Activated naive CD4-positive, alpha-beta T cell (primary cell): ENCODE measurements at places on chromosomes 6 and 20.

- DNase-seq = no peak
Observed at GRCh38 chr6:151975795-151976194, 168.3 kb downstream of the ESR1 start.

DNA sequence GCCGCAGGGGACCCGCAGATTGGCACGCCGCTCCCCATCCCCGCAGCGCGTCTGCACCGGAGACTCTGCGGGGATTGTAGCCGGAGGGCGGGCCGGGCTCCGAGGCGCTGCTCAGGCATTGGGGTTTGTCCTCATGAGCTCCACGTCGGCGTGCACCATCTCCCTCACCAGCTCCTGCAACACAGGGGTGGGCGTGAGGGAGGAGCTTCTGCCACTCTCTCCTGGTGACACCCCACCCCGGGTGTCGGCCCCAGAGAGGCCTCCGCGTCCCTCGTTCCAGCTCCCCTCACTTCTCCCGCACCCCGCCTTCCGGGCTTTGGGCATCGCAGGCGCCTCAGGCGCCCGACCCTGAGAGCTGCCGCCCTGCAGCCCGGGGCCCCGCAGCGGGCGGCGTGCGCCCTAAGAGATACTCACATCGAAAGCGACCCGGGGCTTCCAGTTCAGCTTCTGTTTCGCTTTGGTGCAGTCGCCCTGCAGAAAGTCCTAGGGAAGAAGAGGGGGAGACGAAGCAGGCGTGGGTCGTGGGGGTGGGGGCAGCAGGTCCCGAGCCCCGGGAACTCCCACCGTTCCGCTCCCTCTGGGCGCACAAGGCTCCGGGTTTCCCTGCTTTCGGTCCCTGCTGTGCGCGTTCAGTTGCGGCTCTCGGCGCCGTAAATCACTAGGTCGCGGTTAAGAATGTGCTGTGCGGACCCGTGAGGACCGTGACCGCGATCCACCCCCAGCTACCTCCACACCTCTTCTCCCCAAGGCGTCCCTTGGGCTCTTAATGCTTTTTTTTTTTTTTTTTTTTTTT lies 14.5 kb downstream of the FOXC1 start:
- DNase-seq = no peak

DNA sequence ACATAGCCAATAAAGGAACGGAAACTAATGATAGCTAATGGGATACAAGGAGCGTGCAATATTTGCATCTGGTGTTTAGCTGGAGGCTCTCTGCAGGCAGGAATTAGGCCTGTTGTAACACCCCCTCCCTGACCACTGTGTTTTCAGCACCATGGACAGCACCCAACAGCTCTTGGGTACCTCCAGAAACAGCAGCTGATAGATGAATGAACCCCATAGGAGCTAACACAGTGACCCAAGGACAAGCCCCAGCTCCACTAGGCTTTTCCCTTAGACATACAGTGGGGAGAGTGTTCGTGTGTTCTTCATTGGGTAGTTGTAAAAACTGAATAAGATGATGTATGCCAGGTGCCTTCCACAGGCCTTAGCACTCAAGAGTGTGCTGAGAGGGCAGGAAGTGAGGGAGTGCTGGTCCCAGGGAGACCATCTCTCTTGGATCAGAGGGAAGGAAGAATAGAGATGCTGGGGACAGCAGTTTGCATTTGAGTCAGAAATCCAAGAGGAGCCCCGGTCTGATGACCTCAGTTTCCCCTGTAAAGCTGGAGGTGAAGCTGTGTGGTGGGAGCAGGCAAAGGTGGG lies 161.3 kb downstream of the PHACTR3 start:
- DNase-seq = no peak

DNA sequence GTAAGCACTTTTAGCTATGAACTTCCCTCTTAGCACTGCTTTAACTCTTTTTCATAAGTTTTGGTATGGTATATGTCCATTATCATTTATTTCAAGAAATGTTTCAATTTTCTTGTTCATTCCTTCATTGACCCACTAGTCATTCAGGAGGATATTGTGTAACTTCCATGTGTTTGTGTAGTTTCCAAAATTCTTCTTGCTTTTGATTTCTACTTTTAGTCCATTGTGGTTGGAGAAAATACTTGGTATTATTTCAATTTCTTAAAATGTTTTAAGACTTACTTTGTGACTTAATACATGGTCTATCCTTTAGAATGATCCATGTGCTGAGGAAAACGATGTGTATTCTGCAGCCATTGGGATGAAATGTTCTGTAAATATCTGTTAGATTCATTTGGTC lies 176.5 kb downstream of the CENPW start:
- no peak for DNase-seq

DNA sequence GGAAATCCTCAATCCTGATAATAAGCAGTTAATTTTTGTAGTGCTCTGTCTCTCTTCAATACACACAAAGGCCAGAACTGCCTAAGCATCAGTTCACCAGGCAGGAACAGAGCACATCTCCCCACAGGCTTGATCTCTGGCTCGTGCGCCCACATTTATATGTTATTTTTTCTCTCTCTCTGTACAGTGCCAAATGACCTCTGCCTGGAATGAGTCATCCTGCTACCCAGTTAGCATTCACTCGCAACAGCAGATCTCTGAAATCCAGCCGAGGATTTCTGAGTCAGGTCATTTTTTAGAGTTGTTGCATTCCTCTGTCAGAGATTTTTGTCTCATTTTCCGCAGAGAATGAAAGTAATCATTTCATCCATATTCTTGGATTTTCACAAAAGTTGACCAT lies 107.1 kb downstream of the COL12A1 start:
- no peak for DNase-seq

DNA sequence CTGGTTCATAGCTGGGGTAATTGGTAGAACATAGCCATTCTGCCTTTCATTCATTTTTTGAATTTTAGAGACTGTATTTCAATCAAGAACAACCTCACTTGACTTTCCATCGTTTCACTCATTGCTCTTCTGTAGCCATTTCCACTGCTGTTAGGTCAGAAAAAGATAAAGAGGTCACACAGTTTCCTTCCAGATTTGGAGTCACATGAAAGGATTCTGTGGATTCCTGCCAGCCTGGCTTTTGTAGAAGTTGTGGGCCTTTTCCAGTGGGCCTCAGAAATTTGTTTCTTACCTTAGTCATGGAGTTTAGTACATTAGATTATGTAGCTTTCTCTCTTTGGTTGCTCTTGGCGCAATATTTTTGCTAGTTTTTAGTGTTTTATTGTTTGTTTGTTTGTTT lies 157.8 kb downstream of the SASH1 start:
- DNase-seq = no peak

DNA sequence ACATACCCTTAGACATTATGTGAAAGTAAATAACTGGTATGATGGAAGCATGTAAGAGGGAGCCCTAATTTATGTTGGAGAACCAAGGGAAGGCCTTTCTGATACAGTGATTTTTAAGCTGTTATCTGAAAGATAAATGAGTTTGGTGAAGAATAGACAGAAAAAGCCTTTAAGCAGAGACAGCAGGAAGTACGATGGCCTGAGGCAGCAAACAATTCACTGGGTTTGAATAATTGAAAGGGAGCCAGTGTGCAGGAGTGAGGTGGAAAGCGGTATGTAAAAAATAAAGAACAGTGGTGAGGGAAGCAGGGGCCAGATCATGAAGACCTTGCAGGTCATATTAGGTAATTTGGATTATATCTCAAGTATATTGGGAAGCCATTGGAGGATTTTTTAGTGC lies 4.1 kb upstream of the RAB23 start:
- no peak for DNase-seq

DNA sequence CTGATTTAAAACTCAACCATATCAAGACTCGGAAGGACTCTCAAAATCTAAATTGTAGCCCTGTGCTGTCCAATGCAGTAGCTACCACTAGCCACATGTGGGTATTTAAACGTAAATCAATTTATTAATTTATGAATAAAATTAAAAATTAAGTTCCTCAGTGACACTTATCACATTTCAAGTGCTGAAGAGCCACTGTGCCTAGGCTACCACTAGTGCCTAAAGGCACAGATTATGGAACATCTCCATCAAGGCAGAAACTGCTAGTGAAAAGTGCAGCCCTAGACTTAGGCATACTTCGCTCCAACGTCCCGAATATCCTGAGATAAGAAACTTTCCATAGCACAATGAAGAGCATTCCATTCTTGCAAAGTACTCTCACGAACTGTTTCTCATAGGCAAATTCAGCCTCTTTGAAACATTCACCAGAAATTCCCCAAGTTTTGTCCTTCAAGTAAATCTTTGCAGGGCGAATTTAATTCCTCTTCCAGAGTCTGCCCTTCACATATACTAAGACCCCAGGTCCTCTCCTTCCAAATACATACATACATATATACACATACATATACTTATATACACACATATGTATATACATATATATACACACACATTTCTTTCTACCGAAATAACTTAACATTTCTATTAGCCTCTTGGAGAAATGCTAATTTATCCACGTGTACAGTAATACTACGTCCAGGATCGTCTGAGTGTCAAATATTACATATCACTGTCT lies 1.3 kb downstream of the SUPT3H start:
- no peak for DNase-seq

GRCh38 chr6:170067923-170068360 lies 222.9 kb downstream of the DLL1 start:
- no peak for DNase-seq

DNA sequence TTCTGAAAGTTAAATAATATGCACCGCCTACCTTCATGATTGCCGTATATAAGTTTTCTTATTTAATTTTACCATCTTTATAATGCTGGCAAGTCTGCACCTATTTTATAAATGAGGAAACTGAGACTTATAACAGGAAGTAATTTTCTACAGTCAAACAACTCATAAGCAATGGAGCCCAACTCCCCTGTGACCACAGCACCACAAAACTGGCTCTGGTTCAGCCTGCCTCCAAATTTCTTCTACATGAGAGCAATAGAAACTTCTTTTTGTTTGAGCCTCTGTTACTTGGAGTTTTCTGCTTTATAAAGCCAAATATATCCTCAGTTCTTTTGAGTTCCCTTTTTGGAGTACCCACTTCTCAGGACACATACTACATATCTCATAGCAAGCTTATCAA lies 131.1 kb upstream of the HSF2 start:
- DNase-seq = no peak

- no peak for DNase-seq
Observed at GRCh38 chr6:82066991-82067411, 180.5 kb downstream of the IBTK start.

DNA sequence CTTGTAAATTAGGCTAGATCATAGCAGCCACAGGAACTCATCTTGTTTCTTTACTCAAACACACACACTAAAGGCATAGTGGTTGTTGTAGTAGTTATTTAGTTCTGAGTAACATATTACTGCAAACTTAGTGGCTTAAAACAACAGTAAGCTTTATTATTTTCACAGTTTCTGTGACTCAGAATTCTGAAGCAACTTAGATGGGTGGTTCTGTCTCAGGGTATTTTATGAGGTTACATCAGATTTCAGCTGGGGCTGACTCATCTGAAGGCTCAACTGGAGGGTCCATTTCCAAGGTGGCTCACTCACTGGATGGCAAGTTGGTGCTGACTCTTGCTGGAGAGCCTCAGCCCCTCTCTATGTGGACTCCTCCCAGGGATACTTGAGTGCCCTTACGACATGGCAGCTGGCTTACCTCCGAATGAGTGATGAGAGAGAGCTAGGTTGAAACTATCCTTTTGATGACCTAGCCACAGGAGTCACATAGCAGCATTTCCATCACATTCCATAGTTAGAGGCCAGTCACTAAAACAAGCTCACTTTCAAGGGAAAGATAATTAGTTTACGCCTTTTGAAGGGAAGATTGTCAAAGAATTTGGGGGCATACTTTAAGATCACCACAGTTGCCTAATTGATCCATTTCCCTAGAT lies 136.5 kb upstream of the PRND start:
- no peak for DNase-seq

- DNase-seq = no peak
Observed at GRCh38 chr6:26329763-26330511, 35.1 kb upstream of the BTN3A2 start.

DNA sequence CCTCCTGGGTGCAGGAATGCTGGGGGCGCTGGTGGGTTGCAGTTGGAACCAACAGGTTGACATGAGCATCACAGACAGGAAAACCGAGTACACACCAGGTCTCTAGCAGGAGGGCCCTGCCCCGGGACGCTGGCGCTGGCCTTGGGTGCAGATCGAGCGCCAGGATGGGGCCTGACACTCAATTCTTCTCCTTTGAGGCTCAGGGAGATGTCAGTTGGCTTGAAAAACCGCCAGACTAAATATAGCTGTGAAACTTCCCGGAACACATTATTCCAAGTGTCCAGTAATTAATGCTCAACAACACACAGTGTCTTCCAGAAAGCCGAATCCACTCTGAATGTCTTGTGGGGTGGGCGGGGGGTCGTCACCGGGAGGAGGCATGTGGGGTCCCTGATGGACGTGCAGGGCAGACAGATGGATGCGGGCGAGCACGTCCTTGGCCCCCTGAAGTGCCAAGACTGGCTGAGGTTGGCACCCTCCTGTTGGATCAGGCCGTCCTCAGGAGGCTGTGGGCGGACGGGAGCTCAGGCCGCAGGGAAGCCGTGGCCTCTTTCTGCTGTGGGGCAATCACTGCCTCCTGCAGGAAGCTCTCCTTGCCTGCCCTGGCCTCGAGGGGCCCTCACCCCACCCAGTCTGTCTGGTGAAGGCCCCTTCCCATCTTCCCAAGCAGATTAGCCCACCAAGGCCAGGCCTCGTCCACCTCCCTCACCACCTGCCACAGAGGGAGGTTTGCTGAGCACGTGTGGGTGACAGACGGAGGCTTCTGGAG lies 19.4 kb upstream of the GATA5 start:
- no peak for DNase-seq

GRCh38 chr6:87922196-87922946 lies 125.3 kb upstream of the SPACA1 start:
- DNase-seq = no peak

DNA sequence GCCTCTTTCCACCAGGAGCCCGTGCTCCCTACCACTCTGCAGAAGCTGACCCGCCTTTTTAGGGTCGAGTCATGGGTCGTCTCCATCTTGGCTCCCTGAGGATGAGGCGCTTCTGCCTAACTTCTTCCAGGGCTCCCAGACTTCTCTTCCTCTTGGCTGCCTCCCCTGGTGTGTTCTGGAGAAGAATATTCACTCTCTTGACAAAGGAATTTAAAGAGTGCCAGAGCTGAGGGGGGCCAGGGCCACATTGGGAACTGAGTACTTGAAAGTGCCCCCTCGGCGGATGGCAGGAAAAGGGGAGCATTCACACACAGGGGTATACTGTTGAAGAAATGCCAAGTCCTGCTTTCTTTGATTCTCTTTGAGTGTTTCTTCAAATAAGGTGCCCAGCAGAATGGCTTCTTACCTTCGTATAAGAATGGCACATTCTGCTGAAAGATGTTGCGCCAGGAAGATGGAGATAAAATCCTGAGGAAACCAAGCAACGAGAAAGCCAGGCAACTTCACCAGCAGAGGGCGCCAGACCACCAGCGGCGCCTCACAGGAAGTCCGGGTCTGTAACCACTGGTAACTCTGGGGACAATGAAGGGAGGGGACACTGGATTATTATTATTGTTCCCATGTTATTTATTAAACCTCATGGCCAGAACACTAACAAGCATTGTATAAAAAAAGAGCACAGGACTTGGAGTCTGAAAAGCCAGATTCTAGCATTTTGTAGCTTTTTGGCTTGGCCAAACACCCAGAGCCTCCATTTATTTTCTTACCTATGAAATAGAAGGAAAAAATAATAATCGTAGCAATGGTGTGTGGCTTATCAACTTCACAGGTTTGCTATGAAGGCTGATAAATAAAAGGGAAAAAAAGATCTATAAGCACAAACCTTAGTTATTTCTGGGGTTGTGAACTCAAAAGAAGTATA lies 176.7 kb downstream of the HACE1 start:
- peak; percentile 58 for DNase-seq
